Sigmoid colon (tissue), 7 donors: ENCODE measurements at places on chromosomes 7 and 10. TPM values are rescaled to one million over a fixed set of nuclear protein-coding genes. Genes with fewer than 3 reads are reported as not detected.

DNA sequence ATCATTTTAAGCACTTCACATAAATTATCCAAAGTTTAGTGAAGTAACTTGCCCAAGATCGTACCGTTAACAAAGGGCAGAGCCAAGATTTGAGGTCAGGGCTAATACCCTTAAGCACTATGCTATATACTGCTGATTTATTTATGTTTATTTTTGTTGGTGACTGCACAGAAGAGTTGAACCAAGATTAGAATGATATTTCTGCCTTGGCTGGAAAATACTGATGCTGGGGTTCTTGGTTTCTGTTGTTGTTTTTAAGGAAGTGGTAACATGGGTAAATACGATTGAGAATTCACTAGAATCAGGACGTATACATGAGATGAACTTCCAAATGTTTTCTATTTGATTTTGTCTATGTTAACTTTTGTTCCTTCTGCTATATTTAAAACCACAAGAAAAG lies 9.3 kb downstream of the ADD3 start:
- H3K27ac ChIP-seq: no peak overlapping the region
- DNase-seq: no peak
- H3K36me3 ChIP-seq: no peaks in the 10 kb centered on the region
- no peaks in the 10 kb centered on the region for H3K27me3 ChIP-seq

DNA sequence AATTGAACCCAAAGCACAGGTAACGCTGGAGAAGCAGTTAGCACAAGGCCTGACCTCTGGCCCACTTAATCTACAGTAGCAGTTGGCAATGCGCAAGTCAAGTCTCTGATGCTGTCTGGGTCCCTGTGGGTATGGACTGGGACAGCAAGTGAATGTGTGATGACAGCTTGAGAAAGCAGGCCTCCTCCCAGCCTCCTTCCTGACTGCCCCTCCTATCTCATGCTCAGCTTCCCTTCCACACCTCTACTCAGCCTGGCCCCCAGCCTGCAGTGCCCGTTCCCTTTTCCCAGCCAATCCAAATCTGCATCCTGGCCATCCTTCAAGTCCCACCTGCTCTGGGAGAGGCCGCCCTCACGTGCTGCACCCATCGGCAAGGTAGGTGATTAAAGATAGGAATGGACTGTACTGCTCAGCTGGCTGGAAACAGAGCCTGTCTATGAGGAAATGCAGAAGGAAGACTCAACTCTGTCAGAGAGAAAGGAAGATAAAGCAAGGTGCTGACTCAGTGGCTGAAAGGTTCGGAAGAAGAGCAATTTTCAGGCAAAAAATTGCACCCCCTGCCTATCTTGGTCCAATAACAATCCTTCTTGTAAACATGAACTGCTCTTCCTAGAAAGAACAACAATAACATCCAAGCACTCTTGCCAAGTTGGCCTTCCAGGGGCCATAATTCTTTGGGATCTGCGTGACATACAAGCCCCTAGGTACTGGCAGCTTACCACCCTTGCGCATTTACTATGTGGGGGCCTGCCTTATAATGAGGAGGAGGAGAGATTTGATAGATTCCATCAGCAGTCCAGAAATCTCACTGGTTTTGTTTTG lies 16.6 kb upstream of the FGFR2 start:
- no peaks in the 10 kb centered on the region for H3K36me3 ChIP-seq
- no peak overlapping the region for H3K27ac ChIP-seq
- DNase-seq: peak; percentile 17
- no peaks in the 10 kb centered on the region for H3K27me3 ChIP-seq
- no peaks in the 10 kb centered on the region for H3K4me1 ChIP-seq
- H3K4me3 ChIP-seq: no peak overlapping the region

GRCh38 chr10:14063531-14064285 lies 267.0 kb downstream of the FRMD4A start:
- no peak overlapping the region for H3K27ac ChIP-seq
- peak; percentile 69 for DNase-seq
- H3K27me3 ChIP-seq: no peaks in the 10 kb centered on the region
- no peaks in the 10 kb centered on the region for H3K36me3 ChIP-seq
- H3K4me1 ChIP-seq: no peaks in the 10 kb centered on the region

DNA sequence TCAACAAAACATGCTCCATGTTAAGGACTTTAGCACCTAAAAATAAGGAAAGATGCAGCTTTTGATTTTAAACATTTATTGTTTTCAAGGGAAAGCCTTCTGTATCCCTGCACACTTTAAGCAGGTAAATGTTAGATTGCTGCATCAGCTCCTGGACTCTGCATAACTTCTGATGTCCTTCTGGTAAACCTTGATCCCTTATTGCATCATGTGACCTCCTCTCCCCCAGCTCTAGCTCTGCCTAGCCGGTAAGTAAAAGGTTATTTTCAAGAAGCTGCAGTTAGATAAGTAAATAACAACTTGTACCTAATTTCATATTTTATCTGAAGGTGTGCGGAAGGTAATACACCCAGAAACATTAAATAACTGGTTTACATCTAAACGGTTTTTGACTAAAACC lies 37.5 kb downstream of the PDK4 start:
- no peak overlapping the region for H3K4me3 ChIP-seq
- H3K4me1 ChIP-seq: no peaks in the 10 kb centered on the region
- no peaks in the 10 kb centered on the region for H3K36me3 ChIP-seq
- no peak for DNase-seq

GRCh38 chr10:18561861-18562551 lies 89.4 kb downstream of the NSUN6 start:
- no peaks in the 10 kb centered on the region for H3K36me3 ChIP-seq
- no peaks in the 10 kb centered on the region for H3K27me3 ChIP-seq
- H3K4me3 ChIP-seq: no peak overlapping the region
- no peak for DNase-seq
- H3K4me1 ChIP-seq: no peaks in the 10 kb centered on the region
- no peak overlapping the region for H3K27ac ChIP-seq

GRCh38 chr10:128025951-128026350 lies 100.3 kb downstream of the MKI67 start:
- no peaks in the 10 kb centered on the region for H3K27me3 ChIP-seq
- H3K36me3 ChIP-seq: no peaks in the 10 kb centered on the region
- no peak overlapping the region for H3K27ac ChIP-seq
- DNase-seq: peak; percentile 42
- H3K4me1 ChIP-seq: no peaks in the 10 kb centered on the region

Gene TMEM176B
- 151 TPM for polyA plus RNA-seq

Gene CSTF2T
- 16.6 TPM for polyA plus RNA-seq

Gene UPK3B
- 1.9 TPM for polyA plus RNA-seq

Gene HOXA7
- polyA plus RNA-seq: 18.0 TPM

Gene UNC5B
- polyA plus RNA-seq: 12.7 TPM

Gene PAX4
- 0.13 TPM for polyA plus RNA-seq

Gene VAX1
- not detected for polyA plus RNA-seq

Gene GIMAP5
- polyA plus RNA-seq: 7.9 TPM
